SW 1271 (cell line): ENCODE measurements at places on chromosomes 2 and 18.

DNA sequence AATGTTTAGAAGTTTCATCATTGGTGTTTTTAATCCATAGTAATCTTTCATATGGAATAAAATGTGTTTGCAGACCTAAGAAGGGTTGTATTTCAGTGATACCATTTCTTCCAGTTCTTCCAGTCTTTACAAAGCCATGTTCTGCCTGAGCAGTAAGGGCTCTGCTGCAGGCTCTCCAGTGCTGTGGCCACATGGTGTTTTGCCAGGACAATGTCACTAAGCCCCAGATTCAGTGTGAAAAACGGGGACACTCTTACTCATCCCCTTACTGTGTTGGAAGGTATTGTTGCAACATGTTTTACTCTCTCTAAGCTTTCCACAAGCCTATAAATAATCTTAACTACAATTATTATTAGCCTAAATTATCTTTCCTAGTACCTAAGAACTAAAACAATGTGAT lies 481.4 kb upstream of the CDH7 start:
- no peak for DNase-seq

DNA sequence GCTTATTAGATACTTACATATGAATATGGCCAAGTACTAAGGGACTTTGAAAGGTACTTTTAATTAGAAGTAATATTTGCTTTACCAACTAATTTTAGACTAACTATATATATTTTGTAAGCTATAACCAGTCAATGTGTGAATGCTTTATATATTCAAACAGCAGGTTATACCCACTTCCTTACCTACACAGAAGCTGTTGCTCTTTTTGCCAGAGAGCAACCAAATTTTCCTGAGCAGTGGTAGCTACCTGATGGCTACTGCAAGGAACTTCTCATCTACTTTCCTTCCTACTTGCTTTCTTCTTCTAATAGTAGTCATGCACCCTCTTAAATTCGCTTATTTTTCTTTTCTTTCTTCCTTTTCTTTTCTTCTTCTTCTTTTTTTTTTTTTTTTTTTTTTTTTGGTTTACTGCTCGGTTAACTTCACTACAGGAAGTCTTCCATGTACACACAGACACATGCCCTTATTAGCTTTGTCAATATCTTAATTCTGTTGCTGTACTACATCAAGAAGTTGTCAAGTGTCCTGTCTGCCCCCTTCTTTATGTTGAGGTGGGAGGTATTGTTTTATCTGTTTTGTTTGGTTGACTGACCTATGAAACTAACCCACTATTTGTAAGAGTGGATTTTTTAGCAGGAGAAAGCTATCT lies 95.0 kb downstream of the EPC2 start:
- no peak for DNase-seq

DNA sequence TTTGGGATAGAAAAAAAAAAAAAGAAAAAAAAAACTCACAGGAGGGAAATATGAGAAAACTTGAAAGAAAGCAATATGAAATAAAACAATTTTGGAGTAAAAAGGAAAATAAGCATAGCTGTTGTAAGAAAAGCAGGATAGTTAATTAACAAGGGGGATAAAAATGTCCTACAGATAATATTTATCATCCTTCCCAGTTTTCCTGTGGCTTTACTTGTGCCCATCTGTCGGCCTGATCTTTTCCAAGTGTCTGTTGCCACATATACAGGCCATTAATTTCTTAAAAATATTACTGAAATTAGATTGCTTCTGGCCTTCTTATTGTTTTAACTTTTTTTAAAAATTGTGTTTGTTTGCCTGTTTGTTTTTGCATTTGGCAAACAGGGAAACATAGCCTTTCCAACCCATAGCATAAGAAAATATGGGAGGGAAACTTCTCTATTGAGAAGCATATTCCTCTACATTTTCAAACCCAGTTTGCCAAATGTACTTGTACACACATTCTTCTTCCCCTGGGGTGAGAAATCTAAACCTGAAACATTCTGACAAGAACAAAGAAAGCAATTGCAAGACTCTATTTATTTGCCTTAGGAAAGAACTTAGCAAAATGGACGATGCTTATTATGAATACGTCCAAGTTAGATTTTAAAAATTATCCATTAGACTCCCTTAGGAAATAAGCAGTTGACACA lies 272.3 kb downstream of the CDH20 start:
- DNase-seq, result no peak

GRCh38 chr2:229731916-229732315 lies 17.6 kb upstream of the DNER start:
- no peak for DNase-seq

GRCh38 chr2:135386993-135387392 lies 144.0 kb downstream of the ZRANB3 start:
- DNase-seq, result no peak

DNA sequence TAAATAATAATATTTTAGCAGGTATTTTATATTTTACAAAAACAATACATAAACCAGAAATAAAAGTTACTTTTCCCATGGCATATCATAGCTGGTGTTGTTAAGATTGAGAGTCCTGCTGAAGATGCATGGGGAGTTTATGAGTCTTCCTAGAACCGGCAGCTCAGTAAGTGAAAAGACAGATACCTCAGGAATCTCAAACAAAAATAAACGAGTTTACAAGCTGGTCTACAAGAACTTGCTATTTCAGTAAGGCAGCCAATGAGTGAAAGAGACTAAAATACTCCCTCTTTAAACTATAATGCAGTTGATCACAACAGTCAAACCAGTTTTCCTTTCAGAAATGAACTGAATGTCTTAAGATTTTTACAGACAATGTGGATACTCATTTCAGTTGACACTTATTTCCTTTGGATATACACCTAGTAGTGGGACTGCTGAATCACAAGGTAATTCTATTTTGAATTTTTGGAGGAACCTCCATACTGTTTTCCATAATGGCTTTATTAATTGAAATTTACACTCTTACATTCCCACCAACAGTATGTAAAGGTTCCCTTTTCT lies 8.9 kb downstream of the GAREM1 start:
- DNase-seq, result no peak
